Hypothalamus (tissue), 51 donors: ENCODE measurements at places on chromosomes 7 and 10.

- no peak for DNase-seq
Measured at GRCh38 chr7:4343272-4344247, 338.5 kb upstream of the FOXK1 start.

DNA sequence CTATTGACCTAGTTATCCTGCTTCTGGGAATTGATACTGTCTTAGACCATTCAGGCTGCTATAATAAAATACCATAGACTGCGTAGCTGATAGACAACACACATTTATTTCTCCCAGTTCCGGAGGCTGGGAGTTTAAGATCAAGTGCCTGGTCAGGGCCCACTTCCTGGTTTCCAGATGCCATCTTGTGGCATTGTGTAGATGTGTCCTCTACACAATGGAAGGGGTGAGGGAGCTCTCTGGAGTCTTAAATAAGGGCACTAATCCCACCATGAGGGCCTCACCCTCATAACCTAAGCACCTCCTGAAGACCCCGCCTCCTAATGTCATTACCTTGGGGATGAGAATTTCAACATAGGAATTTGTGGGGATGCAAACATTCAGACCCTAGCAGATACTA lies 62.4 kb downstream of the SLC35B4 start:
- DNase-seq, result no peak

DNA sequence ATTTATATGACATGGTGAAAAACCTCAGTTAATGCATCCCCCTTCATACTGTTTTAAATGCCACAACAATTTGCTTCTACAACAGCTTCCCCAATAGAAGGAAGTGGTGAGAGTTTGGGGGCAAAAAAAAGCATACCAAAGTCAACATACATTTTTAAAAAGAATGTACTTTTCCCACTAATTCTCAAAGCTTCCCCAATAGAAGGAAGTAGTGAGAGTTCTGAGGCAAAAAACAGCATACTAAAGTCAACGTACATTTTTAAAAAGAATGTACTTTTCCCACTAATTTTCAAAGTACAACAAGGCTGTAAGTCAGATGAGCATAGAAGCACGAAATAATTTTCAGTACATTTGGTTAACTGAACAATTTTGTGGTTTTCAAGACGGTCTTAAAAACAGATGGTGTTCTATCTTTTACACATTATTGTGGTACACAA lies 24.0 kb downstream of the WASL start:
- no peak for DNase-seq

- no peak for DNase-seq
Measured at GRCh38 chr10:8315619-8316021, 261.1 kb downstream of the GATA3 start.

GRCh38 chr10:133139551-133140065 lies 20.4 kb upstream of the KNDC1 start:
- DNase-seq, result no peak

DNA sequence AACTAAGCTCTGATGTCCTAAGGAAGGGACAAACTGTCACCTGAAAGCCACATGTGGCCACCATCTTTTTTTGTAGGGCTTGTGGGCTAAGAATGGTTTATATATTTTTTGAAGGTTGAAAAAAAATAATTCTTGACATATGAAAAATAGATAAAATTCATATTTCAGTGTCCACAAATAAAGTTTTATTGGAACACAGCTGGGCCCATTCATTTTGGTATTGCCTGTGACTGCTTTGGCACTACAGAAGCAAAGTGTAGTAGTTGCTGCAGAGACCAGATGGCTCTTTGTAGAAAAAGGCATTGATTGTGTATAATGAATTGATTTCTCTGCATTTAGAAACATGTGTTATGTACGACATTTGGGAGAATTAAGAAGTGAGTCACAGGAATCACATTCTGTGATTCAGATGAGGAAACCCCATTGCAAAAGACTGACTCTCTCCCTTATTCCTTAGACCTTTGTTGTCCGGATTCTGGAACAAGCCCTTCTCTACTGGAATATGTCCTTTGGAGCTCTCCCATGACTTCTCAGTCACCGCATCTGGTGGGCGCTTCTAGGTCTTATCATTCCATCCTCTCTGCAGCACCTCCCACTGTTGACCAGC lies 438.7 kb downstream of the LRMDA start:
- DNase-seq, result no peak

DNA sequence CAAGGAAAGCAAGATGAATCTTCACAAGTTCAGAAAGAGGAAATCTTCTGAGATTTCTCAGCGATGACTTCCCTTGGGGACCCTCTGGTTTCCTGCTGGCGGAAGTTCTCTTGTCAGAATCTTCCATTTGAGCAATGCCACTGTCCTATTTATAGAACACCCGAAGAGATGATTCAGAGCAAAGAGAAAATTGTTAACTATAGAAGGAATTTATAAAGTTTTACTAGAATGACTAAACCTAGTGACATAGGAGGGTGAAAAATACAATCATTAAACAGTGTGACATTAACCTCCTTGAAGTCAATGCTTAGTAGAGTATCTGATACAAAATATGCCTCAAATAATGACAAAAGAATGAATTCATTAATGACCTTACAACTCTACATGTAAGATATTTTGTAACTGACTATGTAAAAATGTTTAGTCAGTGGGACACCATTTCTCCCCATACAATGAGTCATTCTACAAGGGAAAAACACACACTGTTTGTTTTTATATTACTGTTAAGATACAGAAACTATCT lies 206.5 kb upstream of the CNTNAP2 start:
- DNase-seq, result no peak

DNA sequence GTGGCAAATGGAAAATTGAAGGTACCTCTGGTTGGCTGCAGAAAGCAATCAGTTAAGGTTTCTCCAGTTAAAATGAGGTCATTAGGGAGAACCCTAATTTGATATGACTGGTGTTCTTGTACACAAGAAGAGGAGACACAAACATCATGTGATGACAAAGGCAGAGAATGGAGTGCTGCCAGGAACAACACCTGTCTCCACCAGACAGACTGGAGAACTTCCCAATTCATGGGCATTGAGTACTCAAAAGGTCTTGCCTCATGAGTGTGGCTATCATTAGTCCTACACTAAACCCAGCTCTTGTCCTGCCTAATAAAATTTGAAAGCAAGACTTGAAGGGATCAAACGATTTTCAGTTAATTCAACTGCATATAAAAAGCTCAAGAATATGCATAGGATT lies 152.6 kb downstream of the PTPN20 start:
- DNase-seq, result no peak

GRCh38 chr7:2376351-2377154 lies 21.9 kb downstream of the EIF3B start:
- no peak for DNase-seq

GRCh38 chr7:41415051-41415450 lies 287.8 kb downstream of the INHBA start:
- no peak for DNase-seq

- no peak for DNase-seq
Measured at GRCh38 chr7:50470250-50471163, 20.4 kb upstream of the FIGNL1 start.

DNA sequence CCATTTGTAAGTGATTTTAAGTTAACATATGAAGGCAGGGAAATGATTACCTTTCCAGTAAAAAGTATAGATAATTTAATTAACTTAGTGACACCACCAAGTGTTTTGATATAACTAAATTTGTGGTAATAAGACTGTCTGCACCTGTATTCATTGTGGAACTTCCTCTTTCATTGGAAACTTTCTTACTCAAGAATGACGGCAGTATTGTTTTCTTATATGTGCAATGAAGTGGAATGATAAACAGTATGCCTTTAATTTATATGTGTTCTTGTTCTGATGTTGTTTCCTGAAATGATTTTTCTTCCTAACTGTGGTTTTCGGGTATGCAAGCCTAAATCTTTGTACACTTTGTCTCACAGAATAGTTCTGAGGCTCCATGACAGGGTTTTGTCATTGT lies 46.4 kb downstream of the CASD1 start:
- no peak for DNase-seq

DNA sequence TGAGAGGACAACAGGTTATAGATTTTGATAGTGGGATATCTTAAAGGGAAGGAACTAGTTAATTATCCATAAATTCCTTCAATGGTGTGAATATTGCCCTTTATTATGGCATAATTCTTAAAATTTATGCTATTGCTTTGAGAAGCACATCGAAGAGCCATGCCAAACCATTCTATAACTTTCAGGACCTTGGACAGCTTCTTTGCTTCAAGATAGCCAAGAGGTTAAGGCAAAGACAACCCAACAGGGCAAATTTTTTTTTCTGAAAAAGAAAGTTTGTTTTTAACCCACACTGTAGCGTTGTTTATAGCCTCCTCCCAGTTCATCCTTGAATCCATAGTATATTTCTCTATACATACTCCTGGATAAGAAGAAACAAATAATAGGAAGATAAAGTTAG lies 103.2 kb downstream of the NRG3 start:
- DNase-seq, result no peak

- DNase-seq, result no peak
Measured at GRCh38 chr10:106565546-106565945, 599.0 kb downstream of the SORCS1 start.

- DNase-seq, result no peak
Measured at GRCh38 chr10:104559935-104560334, 81.2 kb upstream of the SORCS3 start.

DNA sequence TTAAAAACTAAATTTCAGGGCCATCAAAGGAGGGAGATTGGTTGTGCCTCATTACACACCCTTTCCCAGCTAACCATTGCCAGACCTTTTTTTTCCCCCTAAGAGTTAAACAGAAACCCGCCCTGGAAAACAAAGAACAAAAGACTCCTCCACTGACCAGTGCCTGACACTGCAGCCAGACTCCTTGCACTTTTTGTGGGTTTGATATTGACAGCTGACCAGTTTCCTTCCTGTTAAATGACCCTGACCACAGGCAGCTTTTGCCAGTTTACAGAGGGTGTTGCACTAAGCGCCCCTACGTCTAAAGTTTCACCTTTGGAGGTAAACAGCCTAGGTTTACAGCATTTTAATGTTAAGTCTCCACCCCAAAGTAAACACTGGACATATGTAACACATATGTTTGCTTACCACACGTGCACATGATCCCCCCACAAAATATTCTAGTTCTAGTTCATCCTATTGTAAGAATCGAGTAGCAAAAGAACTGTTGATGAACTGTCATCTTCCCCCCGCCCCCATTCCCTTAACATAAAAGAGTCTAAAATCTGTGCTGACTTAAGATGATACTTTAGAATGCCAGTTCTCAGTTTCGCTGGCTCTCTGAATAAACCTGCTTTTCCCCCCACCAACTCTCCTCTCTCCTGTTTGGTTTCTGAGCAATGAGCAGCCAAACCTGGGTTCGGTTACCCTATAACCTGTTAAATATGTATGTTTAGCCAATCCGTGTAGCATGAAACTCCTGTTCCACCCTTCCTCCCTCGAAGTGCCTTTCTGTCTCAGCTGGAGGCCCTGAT lies 38.0 kb downstream of the FOXI2 start:
- DNase-seq, result no peak

GRCh38 chr7:158805414-158805813 lies 23.9 kb downstream of the ESYT2 start:
- no peak for DNase-seq
